ENCODE measurements at places on chromosomes 5 and 9. TPM values are rescaled to one million over a fixed set of nuclear protein-coding genes. Genes with fewer than 3 reads are reported as not detected.

GRCh38 chr9:2601785-2602378, 19.7 kb upstream of the VLDLR start:
- no peaks in the 10 kb centered on the region for H3K36me3 ChIP-seq
- no peak overlapping the region for H3K4me3 ChIP-seq
- H3K27ac ChIP-seq: no peak overlapping the region
- H3K4me1 ChIP-seq: no peaks in the 10 kb centered on the region
- no peaks in the 10 kb centered on the region for H3K27me3 ChIP-seq

GRCh38 chr9:99731950-99732349, 89.7 kb upstream of the NR4A3 start:
- H3K27me3 ChIP-seq: no peaks in the 10 kb centered on the region
- H3K4me1 ChIP-seq: no peaks in the 10 kb centered on the region
- no peaks in the 10 kb centered on the region for H3K36me3 ChIP-seq
- peak overlapping the region; percentile 33 for H3K27ac ChIP-seq
- H3K4me3 ChIP-seq: no peak overlapping the region
- no peak for DNase-seq

- no peaks in the 10 kb centered on the region for H3K4me1 ChIP-seq
- H3K36me3 ChIP-seq: no peaks in the 10 kb centered on the region
- no peak overlapping the region for H3K4me3 ChIP-seq
- H3K27ac ChIP-seq: no peak overlapping the region
- H3K27me3 ChIP-seq: no peaks in the 10 kb centered on the region
Measured at GRCh38 chr9:30630459-30630858, 1754.0 kb upstream of the ACO1 start.

GRCh38 chr9:93058355-93059010, at the start of gene SUSD3:
Gene SUSD3, plus strand, starts transcription at chr9:93058701. Its CDS starts 42 bp downstream, at chr9:93058743.
- H3K36me3 ChIP-seq: no peaks in the 10 kb centered on the region
- H3K4me1 ChIP-seq: peaks cover 4% of the 10 kb centered on the region
- peak within 1 kb of the TSS; percentile 32 for H3K27ac ChIP-seq
- no peaks in the 10 kb centered on the region for H3K27me3 ChIP-seq

- peaks cover 11% of the 10 kb centered on the region for H3K36me3 ChIP-seq
- no peak overlapping the region for H3K27ac ChIP-seq
- no peaks in the 10 kb centered on the region for H3K4me1 ChIP-seq
- H3K4me3 ChIP-seq: no peak overlapping the region
- H3K27me3 ChIP-seq: no peaks in the 10 kb centered on the region
- DNase-seq: no peak
Measured at GRCh38 chr9:105636331-105636730, 25.9 kb upstream of the TAL2 start.

CD14 gene
- polyA plus RNA-seq: 357 TPM

DNA sequence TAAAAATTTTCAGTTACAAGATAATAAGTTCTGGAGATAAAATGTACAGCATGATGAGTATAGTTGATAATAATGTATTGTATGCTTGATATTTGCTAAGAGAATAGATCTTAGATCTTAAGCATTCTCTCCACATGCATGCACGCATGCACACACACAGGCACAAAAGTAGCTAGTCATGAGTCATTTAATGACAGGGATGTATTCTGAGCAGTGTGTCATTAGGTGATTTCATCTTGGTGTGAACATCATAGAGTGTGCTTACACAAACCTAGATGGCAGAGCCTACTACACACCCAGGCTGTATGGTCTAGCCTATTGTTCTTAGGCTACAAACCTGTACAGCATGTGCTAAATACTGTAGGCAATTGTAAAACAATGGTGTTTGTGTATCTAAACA, 124.2 kb downstream of the PTTG1 start:
- no peaks in the 10 kb centered on the region for H3K27me3 ChIP-seq
- H3K4me3 ChIP-seq: no peak overlapping the region
- H3K36me3 ChIP-seq: no peaks in the 10 kb centered on the region
- H3K27ac ChIP-seq: no peak overlapping the region
- DNase-seq: no peak

- no peaks in the 10 kb centered on the region for H3K4me1 ChIP-seq
- H3K4me3 ChIP-seq: no peak overlapping the region
- H3K27me3 ChIP-seq: no peaks in the 10 kb centered on the region
- no peak overlapping the region for H3K27ac ChIP-seq
- no peak for DNase-seq
Measured at GRCh38 chr9:119873877-119874276, 504.6 kb upstream of the BRINP1 start.

ADGRV1 gene
- 16.5 TPM for polyA plus RNA-seq

CCL21 gene
- polyA plus RNA-seq: 223 TPM

- H3K27me3 ChIP-seq: no peaks in the 10 kb centered on the region
- no peak for DNase-seq
Measured at GRCh38 chr9:137499858-137500661, 40.9 kb upstream of the NSMF start.

MYOZ3 gene
- 0.39 TPM for polyA plus RNA-seq

DNA sequence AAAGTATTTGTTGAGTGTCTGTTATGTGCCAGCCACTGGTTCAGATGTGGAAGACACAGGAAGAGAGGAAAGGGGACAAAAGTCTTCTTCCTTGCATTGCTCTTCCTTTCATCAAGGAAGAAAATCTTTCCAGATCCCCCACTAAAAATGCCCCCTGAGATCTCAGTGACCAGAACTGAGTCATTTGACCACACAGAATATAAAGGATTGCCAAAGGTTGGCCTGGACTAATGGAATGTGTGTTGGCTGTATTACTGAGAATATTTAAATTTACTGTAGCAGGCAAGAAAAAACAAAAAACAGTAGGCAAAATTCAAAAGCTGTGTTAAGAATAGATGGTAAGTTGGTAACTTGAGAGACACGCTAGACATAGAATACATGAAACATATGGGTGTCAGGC, 10.0 kb upstream of the SEPTIN8 start:
- DNase-seq: no peak
- no peak overlapping the region for H3K27ac ChIP-seq
- H3K27me3 ChIP-seq: no peaks in the 10 kb centered on the region
- no peaks in the 10 kb centered on the region for H3K36me3 ChIP-seq
- H3K4me1 ChIP-seq: no peaks in the 10 kb centered on the region

- no peak overlapping the region for H3K27ac ChIP-seq
- DNase-seq: peak; percentile 14
- H3K4me1 ChIP-seq: no peaks in the 10 kb centered on the region
- H3K4me3 ChIP-seq: peak overlapping the region; percentile 53
Measured at GRCh38 chr5:10564838-10565784, 1.2 kb downstream of the ANKRD33B start.

GRCh38 chr5:73039082-73039481, 81.3 kb upstream of the TMEM171 start:
- no peaks in the 10 kb centered on the region for H3K27me3 ChIP-seq
- no peak overlapping the region for H3K27ac ChIP-seq
- no peaks in the 10 kb centered on the region for H3K4me1 ChIP-seq
- peaks cover 7% of the 10 kb centered on the region for H3K36me3 ChIP-seq
- no peak for DNase-seq

PCDHGA3 gene
- 0.26 TPM for polyA plus RNA-seq

PRR16 gene
- 1.1 TPM for polyA plus RNA-seq

GABRA1 gene
- polyA plus RNA-seq: not detected

DNA sequence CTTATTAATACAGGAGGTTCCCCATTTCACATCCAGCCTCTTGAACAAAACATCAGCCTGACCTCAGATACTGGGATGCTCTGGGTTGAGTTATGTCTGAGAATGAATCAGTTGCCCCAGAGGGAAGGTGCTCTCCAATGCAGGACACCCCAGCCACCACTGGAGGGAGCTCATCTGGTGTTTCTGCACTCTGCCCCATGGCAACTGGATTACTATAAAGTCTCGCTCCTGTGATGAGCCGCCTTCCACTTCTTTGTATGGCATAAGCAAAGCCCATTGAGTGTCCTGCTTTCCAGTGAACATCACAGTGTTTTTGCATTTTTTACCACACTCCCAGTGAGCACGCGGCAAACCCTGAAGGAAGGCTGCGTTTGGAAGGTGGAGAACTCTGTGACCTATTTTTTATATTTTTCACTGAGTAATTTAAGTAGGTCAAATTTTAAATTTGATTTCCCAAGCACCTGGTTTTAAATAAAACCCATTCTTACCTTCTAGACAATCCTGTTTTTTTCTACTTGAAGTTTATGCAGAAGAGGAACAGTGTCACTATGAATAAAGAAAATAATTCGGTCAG, 176.9 kb upstream of the WWC1 start:
- H3K36me3 ChIP-seq: no peaks in the 10 kb centered on the region
- H3K27me3 ChIP-seq: no peaks in the 10 kb centered on the region
- no peak overlapping the region for H3K4me3 ChIP-seq
- peaks cover 5% of the 10 kb centered on the region for H3K4me1 ChIP-seq
- no peak overlapping the region for H3K27ac ChIP-seq

DNA sequence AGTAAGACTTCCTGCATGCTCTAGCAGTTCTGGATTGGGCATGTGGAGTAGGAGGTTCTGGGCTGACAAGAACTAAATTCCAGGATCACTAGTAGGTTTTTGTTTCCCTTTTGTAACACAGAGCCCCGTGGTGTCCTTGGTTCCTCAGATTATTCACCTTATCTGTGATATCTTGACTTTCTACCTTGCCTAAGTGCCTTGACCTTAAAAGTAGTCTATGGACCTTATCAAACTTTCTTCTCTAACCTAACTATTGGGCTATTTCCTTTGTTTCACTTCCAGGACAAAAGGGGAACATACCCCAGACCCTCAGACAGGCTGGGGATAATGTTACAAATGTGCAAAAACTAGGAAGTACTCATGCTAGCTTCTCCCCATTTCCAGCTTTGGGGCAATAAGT, 595.3 kb downstream of the PSAT1 start:
- H3K36me3 ChIP-seq: no peaks in the 10 kb centered on the region
- DNase-seq: no peak
- H3K27me3 ChIP-seq: no peaks in the 10 kb centered on the region
- no peaks in the 10 kb centered on the region for H3K4me1 ChIP-seq

DNA sequence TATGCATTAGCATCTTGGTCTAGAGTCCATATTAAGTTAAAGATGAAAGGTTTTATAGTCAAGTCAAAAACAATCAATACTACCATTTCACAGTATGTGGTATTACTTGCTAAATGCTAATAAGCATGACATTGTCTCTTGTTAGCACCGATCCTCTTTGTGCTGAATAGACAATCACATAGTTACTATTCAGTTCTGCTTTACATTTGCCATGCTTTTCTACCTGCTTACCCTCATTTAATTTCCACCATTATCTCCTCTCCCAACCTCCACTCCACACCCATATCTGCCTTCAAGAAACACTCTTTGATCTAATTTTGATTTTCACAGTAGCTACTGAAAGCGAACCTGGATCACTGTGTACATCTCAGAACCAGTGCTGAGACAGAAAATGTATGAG, 16.8 kb downstream of the MEGF9 start:
- H3K4me3 ChIP-seq: no peak overlapping the region
- H3K27ac ChIP-seq: no peak overlapping the region
- DNase-seq: no peak
- no peaks in the 10 kb centered on the region for H3K36me3 ChIP-seq
- peaks cover 15% of the 10 kb centered on the region for H3K4me1 ChIP-seq
- no peaks in the 10 kb centered on the region for H3K27me3 ChIP-seq

ZNF462 gene
- 2.0 TPM for polyA plus RNA-seq

- no peak for DNase-seq
- H3K27ac ChIP-seq: no peak overlapping the region
- H3K27me3 ChIP-seq: no peaks in the 10 kb centered on the region
- peaks cover 30% of the 10 kb centered on the region for H3K36me3 ChIP-seq
Measured at GRCh38 chr5:133983674-133984073, 15.2 kb upstream of the C5orf15 start.

GRCh38 chr9:120689860-120690259, 24.4 kb downstream of the MEGF9 start:
- no peak overlapping the region for H3K4me3 ChIP-seq
- no peaks in the 10 kb centered on the region for H3K36me3 ChIP-seq
- no peak overlapping the region for H3K27ac ChIP-seq

- no peak for DNase-seq
- H3K27ac ChIP-seq: no peak overlapping the region
- H3K27me3 ChIP-seq: no peaks in the 10 kb centered on the region
Measured at GRCh38 chr5:135976216-135976615, 21.4 kb upstream of the LECT2 start.

DNA sequence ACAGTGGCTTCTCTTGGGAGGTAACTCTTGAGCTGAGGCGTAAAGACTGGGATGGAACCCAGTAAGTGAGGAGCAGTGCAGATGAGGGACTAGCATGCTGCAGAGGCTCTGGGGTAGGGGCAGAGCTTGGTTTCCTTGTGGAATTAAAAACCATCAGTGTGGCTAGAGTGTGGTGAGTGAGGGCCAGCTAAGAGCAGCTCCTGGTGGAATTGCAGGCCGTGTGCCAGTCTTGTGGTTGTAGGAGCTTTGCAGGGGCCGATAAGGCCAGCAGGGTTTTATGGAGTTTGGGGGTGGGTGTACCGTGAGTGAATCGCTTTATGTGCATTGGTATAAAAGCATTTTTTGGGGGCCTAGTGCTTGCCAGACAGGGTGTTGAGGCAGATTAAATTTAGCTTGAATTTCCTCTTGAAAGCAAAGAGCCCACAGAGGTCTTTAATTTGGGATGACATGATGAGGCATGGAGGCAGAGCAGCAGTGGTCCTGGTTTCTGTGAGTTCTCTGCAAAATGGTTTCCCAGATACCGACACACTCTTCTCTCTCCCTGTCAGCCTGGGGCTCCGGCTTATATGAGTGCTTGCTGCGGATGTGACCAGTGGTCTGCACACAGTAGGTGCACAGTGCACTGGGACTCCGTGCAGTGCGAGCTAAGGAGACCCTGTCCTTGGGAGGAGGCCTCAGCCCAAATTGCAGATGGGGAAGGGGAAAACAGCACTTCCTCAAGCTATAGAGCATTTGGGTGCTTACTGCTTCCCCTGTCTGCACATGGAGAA, 176.4 kb upstream of the PITX1 start:
- no peaks in the 10 kb centered on the region for H3K27me3 ChIP-seq
- no peak overlapping the region for H3K4me3 ChIP-seq
- peak; percentile 3 for DNase-seq
- peaks cover 8% of the 10 kb centered on the region for H3K4me1 ChIP-seq
- H3K27ac ChIP-seq: no peak overlapping the region

All from lung (tissue), 17 donors.